ENCODE measurements at places on chromosomes 2 and 18. TPM values are rescaled to one million over a fixed set of nuclear protein-coding genes. Genes with fewer than 3 reads are reported as not detected.

The EPB41L5 gene
- total RNA-seq, result 1.8 TPM

The ASB18 gene
- total RNA-seq, result not detected

The CELF4 gene
- not detected for total RNA-seq

The TSPYL6 gene
- not detected for total RNA-seq

The MARCO gene
- total RNA-seq, result not detected

The SNRPD1 gene
- 76.9 TPM for total RNA-seq

Data from T-helper 1 cell treated with Interleukin-12 subunit alpha and Interleukin-12 subunit beta and Interleukin-4 antibody, amounts not matched to agents 30 ng/mL and 1 ng/mL, for 36 hours (primary cell).